ENCODE measurements at places on chromosomes 16 and 17.

- DNase-seq = no peak
Observed at GRCh38 chr16:86537486-86537885, 17.5 kb downstream of the MTHFSD start.

GRCh38 chr16:86320237-86320595 lies 190.1 kb upstream of the FOXF1 start:
- no peak for DNase-seq

DNA sequence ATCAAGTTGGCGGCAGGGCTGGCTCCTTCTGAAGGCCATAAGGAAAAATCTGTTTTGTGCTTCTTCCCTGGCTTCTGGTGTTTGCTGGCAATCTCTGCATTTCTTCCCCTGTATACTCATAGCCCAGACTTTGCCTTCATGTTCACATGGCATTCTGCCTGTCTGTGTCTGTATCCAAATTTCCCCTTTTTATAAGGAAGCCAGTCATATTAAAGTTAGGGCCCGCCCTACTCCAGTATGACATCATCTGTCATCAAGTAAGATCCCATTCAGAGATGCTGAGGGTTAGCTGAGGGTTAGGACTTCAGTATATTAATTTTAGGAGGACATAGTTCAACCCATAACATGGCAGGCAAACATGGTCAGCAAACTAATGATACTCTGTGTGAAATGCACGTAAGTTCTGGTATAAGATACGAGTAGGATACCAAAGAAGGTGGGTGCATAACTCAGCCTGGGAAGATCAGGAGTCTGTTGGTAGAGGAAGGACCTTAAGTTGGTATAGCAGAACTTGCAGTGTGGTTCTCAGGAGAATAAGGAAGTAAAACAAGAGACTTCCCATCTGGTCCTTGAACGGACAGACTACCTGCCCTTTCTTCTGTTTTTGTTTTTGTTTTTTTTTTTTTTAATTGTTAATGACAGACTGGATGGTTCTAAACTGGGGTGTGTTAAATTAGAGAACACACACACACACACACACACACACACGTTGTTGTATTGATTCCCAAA lies 13.9 kb downstream of the MAP2K6 start:
- no peak for DNase-seq

DNA sequence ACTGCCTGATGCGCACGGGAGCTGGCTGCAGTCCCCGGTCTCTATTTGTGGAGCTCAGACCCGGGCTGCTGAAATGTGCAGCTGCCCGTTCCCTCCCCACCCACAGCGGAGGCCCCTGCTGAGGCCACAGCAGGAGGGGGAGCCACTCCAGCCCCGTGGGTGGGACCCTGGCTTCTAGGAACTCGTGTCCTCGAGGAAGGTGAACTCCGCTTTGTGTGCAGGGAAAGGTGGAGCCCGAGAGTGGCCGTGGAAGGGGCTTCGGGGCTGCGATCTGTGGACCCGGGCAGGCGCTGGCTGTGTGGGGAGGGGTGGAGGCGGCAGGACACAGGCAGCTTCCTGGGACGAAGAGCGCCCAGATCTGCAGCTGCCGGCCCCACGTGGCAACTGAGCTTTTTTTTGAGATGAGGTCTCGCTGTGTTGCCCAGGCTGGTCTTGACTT lies 2.9 kb downstream of the CCDC154 start:
- DNase-seq = no peak

GRCh38 chr17:21288571-21289017 lies 4.1 kb downstream of the MAP2K3 start:
- DNase-seq = no peak

All from stimulated activated CD4-positive, alpha-beta T cell treated with anti-CD3 and anti-CD28 coated beads, Interleukin-1b, Interleukin-23, amount 100 ng/mL, for 1 hour (primary cell).